ENCODE measurements at places on chromosomes 1 and 21.

DNA sequence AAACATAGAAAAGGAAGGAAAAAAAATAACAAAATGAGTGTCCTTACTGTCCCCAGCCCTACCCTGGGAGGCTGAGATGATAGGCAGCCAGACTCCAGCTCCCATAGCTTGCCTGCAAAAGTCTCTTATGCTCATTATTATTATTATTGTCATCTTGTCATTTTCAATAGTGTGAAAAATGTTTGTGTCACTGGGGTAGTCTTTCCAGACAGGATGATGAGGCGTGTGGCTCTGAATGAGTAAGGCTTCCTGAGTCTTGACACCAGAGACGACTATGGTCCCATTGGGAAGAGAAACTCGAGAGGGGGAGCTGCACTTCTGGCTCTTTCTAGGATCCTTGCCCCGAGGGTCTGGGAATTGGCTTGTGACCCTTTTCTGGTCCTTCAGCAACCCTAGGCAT lies 1.1 kb upstream of the CYB561D1 start:
- no peak for DNase-seq

DNA sequence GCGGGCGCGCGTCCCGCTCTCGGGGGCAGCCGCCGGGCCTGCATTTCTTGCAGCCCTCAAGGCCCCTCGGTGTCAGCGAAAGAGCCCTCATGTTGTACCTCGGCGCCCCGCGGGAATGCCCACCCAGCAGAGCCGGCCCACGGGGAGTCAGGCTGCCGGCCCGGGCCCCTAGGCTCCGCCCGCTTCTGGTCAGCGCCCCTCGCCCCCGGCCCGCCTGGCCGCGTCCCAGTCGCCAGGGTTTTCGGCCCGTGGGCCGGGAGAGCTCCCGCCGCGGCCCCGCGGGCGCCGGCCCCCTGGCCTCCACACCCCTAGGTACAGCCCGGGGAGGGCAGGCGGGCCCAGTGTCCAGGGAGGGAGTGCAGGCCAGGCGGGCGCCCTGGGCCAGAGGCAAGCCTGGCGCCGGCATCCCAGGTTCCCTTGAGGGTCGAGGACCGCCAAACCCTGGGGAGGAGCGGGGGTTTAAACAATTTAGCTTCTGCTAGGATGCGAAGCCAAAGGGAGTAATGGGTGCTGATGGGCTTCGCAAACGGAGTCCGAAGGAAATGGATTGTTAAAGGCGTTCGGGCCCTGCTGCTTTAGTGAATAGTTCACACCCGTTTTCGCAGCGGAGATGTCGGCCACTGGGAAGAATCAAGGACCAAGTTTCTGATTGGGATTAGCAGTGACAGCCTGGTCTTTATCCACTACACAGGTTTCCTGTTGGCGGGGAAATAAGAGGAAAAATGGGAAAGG lies 486 bp upstream of the KCNA3 start:
- DNase-seq = no peak

DNA sequence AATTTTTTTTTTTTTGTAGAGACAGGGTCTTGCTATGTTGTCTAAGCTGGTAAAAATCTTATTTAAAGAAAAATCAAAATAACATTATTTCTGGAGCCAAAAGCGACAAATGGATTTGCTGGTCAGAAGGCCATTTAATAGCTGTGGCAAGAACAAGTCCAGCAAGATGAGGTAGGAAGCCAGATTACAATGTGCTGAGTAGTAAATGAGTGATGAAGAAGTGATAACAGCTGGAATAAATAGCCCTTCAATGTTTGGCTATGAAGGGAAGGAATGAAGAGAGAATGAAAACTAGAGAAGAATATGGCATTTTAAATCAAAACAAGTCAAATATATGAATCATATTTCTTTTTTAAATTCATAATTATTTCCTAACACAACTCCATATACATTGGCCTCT lies 34.5 kb downstream of the SYDE2 start:
- DNase-seq = no peak

DNA sequence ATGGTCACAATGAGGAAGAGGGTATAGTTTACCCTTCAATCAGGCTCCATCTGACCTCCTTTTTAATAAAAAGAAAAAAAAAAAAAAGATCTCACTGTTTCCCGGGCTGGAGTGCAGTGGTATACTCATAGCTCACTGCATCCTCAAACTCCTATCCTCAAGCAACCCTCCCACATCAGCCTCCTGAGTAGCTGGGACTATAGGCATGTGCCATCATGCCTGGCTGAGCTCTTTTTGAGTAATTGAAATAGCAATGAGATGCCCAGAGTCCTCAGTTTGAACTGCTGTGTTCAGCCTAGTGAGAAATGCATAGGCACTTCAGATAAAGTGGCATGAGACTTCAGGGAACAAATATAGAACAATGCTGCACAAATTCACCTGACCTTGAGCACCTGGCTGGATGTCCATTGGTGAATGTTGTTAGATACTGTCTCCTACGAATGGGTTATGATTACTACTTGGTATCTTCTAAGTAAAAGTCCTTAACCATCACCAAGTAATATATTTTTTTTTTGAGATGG lies 67.6 kb downstream of the NR5A2 start:
- no peak for DNase-seq

GRCh38 chr1:54551891-54552290 lies 3.9 kb downstream of the ACOT11 start:
- DNase-seq = no peak

DNA sequence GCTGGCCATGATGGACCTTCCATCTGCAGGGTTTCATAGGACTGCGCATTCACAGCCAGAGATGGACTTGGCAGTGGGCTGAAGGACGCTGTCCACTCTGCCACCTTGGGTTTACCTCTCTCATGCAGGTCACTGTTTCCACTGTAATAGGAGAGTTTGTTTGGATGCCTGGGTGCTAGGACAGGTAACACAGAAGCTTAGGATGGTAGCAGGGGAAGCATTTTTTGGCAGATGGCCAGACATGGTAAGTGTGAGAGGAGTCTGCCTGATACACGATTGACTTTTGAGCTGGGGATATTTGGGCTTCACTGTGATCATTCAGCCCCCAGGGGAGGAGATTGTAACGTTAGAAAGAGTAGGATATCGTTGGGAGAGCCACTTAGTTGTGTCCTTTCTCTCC lies 11.8 kb downstream of the PSEN2 start:
- no peak for DNase-seq

DNA sequence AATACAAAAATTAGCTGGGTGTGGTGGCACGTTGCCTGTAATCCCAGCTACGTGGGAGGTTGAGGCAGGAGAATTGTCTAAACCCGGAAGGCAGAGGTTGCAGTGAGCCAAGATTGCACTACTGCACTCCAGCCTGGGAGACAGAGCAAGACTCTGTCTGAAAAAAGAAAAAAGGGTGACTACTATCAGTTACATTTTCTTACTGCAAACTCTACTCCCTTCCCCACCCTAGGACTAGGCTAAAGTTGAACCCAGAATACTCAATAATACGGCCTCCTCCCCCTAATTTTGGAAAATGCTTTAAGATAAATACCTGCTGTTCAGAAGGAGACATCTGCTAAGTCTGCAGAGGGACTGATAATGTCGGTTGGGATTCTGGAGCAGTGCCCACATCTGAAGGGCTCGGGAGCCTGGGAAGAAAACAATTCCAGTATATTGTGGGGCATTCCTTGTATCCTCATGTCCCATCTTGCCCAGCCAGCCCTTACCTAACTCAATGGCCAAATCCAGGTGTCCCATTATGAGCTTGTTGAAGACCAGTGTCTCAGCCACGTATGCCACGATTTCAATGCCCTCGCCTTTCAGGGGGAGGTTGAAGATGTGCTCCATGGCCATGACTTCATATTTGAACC lies 89.7 kb downstream of the ADCY10 start:
- DNase-seq = no peak

DNA sequence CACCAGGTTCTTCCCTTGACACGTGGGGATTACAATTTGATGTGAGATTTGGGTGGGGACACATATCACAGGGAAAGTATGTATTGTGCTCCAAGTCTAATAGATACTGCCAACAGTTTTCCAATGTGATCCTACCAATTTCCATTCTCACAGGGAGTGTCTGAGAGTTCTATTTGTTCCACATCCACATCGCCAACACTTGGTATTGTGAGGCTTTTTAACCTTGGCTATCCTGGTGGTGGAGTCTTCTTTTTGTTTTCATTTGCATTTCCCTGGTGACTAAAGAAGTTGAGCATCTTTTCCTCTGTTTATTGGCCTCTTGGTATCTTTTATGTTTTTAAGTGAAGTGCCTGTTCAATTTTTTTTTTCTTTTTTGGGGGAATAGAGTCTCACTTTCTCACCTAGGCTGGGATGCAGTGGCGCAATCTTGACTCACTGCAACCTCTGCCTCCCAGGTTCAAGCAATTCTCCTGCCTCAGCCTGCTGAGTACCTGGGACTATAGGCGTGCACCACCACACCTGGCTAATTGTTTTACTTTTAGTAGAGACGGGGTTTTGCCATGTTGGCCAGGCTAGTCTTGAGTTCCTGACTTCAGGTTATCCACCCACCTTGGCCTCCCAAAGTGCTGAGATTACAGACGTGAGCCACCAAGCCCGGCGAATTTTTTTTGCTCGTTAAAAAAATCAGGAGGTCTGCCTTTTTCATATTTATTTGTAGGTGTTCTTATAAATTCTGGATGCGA lies 15.9 kb upstream of the PADI1 start:
- DNase-seq = no peak

DNA sequence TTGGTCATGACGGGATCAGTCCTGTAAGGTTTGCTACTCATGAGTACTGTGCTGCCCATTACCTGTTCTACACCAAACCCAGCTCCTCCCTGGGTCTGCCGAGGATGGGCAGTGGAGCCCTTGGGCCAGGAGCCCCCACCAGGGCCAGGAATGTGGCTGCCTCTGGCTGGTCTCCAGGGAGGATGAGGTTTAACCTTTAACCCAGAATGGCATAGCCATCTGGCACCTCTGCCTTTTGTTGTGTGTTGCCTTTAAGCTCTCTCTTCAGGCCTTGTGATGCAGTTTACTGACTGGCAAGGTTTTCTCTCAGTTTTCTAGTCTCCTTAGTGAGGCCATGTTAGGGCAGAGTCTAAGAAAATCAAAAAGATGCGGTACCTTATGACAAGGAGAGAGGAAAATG lies 38.6 kb downstream of the SIPA1L2 start:
- DNase-seq = no peak

- no peak for DNase-seq
These were observed 105.0 kb downstream of the GALNT2 start for GRCh38 chr1:230172016-230172537.

Data from HFF-Myc (cell line).